ENCODE measurements at places on chromosomes 3 and 15.

- no peak for DNase-seq
Observed at GRCh38 chr3:66267906-66268305, 47.1 kb downstream of the SLC25A26 start.

GRCh38 chr3:15632212-15632580, 30.7 kb downstream of the BTD start:
- no peak for DNase-seq

GRCh38 chr3:186035277-186035676, 73.6 kb downstream of the ETV5 start:
- DNase-seq = peak; percentile 27

- no peak for DNase-seq
Observed at GRCh38 chr3:196321162-196321561, 3.1 kb upstream of the DYNLT2B start.

DNA sequence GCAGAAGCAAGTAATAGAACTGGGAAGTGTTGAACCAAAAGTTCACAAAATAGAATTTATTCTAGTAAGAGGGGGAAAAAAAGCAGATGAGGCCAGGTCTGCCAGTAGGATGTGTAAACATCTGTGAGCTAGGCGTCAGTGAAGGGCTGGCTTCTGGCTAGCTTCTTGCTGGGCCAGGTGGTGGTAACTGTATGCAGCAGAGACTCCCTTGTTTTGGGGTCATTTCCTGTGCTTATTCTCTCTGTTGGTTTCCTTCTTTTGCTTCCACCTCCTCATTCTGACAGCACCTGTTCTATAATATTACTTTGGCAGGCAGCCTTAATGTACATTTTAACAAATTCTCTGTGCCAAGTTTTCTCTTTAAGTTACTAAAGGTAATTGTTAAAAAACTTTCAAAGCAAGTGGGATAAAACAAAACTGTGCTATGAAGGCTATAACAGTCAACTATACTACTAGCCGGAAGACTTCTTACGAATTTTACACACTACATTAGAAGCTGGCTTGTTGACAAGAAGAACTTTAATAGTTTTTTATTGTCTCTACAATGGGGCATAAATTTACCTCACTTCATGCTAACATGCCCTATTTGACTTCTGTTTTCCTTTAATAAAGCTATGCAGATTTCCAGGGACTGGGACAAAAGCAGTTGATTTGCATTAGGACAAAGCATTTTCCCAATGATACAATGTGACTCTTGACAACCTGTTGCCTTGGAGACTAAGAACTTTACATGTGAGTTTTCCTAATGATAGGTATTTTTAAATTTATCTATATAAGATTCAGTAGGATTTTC, 318.8 kb upstream of the NAALADL2 start:
- no peak for DNase-seq

DNA sequence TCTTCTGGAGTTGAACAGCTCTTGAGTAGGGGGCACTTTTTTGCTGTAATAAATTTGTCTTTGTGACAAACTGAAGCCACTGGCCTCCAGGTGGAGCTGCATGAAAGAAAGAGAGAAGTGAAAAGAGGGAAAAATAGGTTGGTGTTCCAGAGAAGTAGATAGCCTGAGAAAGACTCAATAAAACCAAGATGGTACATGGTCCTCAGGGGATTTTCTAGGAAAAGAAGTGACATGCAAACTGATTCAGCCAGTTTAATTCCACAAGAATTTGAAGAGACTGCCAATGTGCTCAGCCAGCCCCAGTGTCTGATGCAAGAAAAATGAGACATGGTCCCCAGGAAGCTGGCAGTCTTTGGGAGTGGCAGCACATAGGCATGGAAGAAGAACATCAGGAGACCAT, 152.7 kb downstream of the CD47 start:
- DNase-seq = peak; percentile 89

DNA sequence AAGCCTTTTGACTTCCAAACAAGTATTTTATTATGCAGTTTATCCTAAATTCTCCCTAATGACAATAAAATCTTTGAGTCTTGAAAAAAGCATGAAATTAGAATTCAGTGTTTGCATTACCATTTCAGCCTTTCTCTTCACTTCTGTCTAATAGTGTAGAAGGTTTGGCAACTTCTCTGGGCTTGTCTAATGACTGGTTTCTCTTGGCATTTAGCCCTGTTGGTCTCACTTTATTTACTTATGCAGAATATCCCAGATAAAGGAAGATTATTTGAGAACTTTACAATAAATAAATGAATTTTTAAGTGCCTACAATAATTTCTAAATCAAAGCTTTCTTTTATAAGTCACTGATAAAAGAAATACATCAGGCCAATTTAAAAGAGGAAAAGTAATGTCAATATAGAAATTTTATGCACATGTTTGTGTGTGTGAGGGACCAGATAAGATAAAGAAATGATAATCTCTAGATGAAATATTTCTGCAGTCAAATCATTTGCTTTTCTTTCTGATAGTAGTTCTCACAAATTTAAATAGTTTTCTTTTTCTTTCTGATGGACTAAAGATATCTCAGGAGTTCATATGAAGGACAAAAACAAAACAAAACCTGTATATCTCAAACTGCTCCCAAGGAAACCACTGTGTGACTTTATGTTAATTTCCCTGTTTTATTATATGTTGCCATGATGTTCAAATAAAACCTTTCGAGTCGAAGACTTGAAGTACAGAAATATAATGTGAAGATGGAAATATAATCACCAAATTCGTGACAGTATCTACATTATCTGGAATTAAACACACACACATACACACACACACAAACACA, 533.1 kb upstream of the CBLB start:
- DNase-seq = peak; percentile 33

GRCh38 chr3:126671521-126671920, 16.6 kb upstream of the TXNRD3 start:
- no peak for DNase-seq
